ENCODE measurements at places on chromosomes 7 and 10.

DNA sequence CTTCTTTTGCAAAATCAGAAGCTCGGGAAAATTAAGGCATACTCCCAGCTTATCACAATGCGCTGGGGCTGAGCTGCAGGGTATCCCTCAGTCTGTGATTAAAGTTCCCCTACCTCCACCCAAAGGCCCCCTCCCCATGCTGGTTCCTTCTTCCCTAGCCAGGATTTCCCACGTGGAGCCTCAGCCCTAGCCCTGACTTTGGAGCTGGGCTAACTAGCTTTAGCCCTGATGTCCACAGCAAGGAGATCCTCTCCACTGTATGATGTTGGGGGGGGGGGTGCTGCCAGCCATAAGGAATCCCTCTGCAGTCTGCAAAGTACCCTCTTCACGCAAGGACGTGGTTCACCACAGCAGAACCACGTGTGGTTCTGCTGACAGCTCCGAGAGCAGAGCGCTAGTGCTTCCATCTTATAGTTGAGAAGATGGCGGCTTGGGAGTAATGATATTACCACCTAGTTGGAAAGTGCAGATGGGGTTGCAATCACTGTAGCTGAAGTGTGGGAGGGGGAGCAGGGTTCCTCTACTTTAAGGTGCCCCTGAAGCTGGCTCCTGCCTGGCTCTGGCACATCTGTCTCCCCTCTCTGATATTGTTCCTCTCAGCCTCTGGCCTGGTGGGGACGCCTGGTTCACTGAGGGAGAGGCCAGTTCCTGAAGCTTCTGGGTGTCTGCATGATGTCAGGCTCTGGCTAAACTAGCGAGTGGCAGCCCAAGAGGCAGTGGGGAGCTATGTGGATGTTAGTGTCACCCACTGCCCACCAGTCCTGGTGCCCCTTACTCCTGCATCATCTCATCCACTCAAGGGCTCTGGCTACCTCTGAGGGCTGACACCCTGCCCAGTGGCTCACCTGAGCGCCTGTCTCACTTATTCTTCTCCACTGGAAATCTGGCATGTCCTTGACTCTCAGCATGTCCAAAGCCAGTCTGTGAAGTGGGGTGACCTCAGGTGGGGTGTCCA lies 270.7 kb downstream of the RPS24 start:
- no peak for DNase-seq

GRCh38 chr7:13778967-13779366 lies 210.5 kb downstream of the ETV1 start:
- DNase-seq, result no peak

DNA sequence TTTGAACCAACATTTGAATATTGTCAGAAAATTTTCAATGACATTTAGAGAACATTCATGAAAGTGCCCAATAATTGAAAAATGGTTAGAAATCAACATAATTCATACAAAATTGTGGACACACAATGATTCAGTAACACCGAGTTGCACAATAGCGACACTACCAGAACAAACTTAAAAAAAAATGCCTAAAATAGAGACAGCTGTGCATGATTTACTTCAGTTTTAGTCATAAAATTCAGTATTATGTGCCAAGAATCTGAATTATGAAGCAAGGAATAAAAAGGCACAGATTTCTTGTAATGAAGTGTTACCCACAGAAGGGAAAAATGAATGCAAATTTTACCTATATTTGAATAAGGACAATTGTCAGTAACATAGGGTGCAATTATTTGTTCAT lies 396.0 kb downstream of the SEMA3D start:
- no peak for DNase-seq

GRCh38 chr10:121087129-121087528 lies 236.0 kb downstream of the WDR11 start:
- DNase-seq, result no peak

- no peak for DNase-seq
Observed at GRCh38 chr10:31017534-31018355, 13.9 kb downstream of the ZNF438 start.

DNA sequence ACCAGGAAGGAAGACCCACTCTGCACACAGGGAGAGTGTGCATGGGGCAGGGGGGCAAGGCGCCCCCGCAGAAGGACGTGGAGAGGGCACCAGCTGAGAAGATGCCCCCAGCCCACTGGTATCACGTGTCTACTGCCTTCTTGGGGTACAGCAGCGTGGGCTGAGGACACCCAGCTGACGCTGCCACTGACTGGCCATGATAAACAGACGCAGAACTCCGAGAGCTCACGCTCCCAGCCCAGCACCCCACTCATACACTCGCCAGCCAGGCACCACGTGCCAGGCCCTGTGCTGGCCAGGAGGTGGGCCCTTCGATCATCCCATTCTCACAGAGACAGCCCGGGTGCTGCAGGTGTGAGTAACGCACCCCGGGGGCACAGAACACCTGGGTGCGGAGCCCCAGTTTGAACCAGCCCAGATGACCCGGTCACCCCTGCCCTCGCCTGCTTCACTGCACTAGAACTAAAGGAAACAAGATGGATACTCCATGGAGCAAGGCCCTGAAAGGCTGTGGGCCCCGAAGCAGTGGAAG lies 199.8 kb downstream of the MAD1L1 start:
- DNase-seq, result peak; percentile 12

DNA sequence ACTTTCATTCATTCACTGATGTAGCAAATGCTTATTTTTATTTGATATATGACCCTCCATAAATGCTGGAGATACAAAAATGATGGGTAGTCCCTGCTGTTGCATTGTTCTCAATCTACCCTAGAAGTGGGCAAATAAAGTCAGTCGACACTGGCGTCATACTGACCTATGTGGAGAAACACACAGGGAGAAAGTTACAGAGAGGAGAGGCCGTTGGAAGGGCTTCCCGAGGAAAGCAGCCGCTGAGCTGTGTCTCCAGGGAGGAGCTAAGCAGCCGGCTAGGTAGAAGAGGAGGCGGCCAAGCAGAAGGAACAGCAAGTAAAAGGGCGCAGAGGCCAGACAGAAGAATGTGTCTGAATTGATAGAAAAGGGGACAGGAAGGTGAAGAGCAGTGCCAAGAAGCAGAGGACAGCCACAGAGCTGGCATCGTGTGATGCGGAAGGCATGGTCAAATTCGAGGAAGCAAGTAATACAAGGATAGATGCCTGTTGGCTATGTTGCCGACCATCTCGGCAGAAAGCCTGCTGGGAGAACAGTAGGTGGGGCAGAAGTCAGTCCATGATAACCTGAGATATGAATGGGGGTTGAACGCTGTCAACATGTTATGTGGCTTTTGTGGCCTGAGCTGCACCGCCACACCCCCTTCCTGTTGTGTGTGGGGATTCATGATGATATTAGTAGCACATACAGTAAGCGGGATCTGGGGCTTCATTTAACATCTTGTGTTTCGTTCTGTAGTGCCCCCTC lies 25.9 kb downstream of the ST8SIA6 start:
- peak; percentile 60 for DNase-seq

GRCh38 chr7:91043924-91044645 lies 220.1 kb upstream of the FZD1 start:
- DNase-seq, result no peak

- no peak for DNase-seq
Observed at GRCh38 chr10:81576336-81576735, 298.7 kb upstream of the NRG3 start.

DNA sequence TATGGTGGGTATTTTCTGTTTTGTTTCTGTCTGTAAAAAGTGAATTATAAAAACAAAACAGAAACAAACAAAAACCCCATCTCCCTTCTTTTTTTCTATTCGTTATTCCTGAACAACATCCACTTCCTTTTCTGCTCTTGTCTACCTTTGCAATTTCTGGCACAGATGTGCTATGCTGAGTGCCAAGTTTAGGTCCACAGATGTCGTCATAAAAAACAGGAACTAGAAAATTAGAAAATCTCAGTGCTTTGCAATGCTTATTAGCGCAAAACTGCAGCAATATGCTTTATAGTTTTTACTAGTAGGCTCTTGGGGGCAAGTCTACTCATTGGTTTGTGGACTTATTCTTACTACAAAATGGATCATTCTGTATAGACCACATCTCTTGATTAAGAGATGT lies 94.2 kb upstream of the PRKCQ start:
- DNase-seq, result no peak

- no peak for DNase-seq
Observed at GRCh38 chr10:56181607-56182006, 179.5 kb downstream of the ZWINT start.

- no peak for DNase-seq
Observed at GRCh38 chr7:43492896-43493295, 90.0 kb upstream of the STK17A start.

DNA sequence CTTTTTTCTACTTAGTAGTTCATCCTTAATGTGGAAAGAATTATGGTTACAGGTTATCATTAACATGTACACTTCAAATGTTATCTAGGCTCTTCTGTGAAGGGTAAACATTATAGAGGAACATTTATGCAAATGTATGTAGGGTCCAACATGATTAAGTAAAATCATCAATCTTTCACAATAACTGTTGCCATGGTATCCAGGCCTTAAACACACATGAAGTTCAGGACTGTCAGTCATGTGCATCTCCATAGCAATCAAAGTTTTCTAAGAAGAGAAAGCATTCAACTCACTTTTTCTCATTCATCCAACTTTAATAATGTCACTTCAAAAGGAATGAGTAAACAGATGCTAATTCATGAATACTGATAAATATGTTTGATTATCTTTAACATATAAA lies 83.6 kb downstream of the DNAJC1 start:
- no peak for DNase-seq

GRCh38 chr7:27139334-27140125 lies 4.0 kb downstream of the HOXA5 start:
- DNase-seq, result no peak

- no peak for DNase-seq
Observed at GRCh38 chr10:27801171-27801785, 55.7 kb upstream of the MKX start.

DNA sequence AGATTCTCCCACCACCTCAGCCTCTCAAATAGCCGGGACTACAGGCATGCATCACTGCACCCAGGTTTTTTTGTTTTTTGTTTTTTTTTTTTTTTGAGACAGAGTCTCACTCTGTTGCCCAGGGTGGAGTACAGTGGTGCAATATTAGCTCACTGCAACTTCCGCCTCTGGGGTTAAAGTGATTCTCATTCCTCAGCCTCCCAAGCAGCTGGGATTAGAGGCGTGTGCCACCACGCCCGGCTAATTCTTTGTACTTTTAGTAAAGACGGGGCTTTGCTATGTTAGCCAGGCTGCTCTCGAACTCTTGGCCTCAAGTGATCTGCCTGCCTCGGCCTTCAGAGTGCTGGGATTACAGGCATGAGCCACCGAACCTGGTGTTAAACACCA lies 107.5 kb upstream of the KIF5B start:
- DNase-seq, result no peak

DNA sequence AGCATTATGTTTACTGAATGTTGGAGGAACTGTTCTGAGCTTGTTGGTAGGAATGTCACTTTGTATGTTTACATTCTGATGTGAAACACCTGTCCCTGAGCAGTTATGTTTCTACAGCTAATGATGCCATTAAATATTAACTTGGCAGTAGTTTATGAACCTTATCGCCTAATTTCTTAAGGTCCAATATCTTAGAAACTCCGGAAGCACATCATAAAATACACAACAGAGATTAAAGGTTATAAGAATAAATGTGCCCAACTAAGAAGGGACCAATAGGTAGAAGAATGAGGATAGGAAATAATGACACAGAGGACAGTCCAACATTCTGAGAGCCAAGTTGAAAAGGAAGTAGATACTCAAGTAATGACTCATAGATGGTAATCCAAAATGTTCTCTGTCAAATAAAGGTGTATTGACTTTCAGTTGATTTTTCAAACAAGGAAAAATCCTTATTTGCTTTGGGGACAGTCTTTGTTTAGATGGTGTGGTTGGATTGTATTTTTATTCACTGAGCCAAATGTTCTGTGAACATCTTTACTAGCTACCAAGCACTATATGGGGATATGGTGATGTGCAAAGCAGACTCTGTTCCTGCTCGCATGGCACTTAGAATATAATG lies 31.9 kb downstream of the LCOR start:
- no peak for DNase-seq

GRCh38 chr7:36509962-36510361 lies 120.3 kb downstream of the ANLN start:
- no peak for DNase-seq

Data from activated CD8-positive, alpha-beta memory T cell treated with anti-CD3 and anti-CD28 coated beads, Interleukin-2, amount 50 U/mL, for 4 hours (primary cell).